Activated CD4-positive, alpha-beta T cell treated with anti-CD3 and anti-CD28 coated beads, Interleukin-2, Interleukin-4, amounts not matched to agents 100 ng/mL and 50 ng/mL, durations not matched to agents 16 hours and 8 hours (primary cell): ENCODE measurements at places on chromosomes 2 and 18.

- DNase-seq = no peak
Measured at GRCh38 chr2:39094717-39095363, 26.0 kb downstream of the SOS1 start.

GRCh38 chr2:28000287-28000686 lies 109.8 kb downstream of the BABAM2 start:
- peak; percentile 27 for DNase-seq

- DNase-seq = no peak
Measured at GRCh38 chr2:102140377-102140776, 2.2 kb upstream of the IL1R1 start.

GRCh38 chr2:70964596-70965386 lies 13.6 kb upstream of the ANKRD53 start:
- peak; percentile 76 for DNase-seq

- peak; percentile 6 for DNase-seq
Measured at GRCh38 chr2:210072922-210073509, 70.6 kb downstream of the RPE start.

GRCh38 chr18:58541789-58542425 lies 87.0 kb downstream of the ALPK2 start:
- DNase-seq = peak; percentile 93

GRCh38 chr18:70457223-70457622 lies 168.4 kb downstream of the SOCS6 start:
- no peak for DNase-seq

DNA sequence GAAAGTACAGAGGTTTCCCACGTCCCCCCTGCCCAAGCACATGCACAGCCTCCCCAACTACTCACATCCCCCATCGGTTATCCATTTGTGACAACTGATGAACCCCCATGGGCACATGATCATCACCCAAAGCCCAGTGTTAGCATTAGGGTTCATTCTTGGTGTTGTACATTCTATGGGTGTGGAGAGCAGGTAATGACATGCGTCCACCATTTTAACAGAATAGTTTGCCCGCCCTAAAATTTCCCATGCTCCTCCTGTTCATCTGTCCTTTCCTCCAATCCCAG lies 74.3 kb downstream of the LONRF2 start:
- DNase-seq = no peak

DNA sequence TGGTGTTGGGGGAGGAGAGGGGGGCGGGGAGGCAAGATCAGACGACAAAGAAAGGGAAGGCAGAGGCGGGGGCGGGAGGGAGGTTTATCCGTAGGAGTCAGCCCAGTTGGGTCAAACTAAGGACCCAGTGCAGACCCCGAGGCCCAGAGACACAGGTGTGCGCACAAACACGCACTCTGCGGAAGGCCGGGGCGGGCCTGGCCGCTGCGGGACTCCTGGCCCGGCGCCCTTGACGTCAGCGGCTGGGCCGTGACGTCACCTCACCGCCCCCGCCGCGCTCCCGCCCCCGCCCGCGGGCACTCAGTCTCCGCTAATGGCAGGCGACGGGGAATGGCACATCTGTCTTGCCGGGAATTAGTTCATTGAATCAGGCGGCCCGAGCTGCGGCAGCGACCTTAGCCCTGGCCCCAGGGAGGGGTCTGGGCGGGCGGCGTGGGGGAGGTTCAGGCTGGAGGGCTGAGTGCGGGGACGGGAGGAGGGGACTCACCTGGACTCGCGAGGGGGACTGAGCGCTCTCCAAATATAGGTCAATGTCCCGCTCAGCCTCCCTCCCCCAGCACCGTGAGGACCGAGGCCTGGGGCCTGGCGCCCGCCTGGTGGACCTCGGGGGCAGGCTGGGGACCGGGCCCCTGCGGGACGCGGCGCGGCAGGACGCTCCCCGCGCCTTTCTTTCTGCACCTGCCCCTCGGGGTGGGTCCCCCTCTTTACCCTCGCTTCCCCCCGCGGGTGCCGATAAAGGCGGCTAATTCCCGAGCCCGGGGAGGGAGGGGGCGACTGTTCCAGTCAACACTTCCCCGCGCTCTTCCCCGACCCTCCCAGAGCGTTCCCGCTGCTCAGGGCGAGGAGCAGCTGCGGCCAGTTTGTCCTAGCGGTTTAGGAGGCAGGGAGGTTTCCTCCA lies 15.5 kb upstream of the ECEL1 start:
- DNase-seq = no peak

GRCh38 chr2:173941567-173941966 lies 23.6 kb downstream of the SP3 start:
- no peak for DNase-seq

GRCh38 chr2:75506101-75506697 lies 54.5 kb downstream of the EVA1A start:
- DNase-seq = no peak

- DNase-seq = no peak
Measured at GRCh38 chr18:73007915-73008308, 140.1 kb upstream of the NETO1 start.

- DNase-seq = peak; percentile 87
Measured at GRCh38 chr2:168194784-168195522, 52.4 kb downstream of the STK39 start.

- peak; percentile 96 for DNase-seq
Measured at GRCh38 chr2:238060542-238061314, at the start of gene SCLY. TSS of gene SCLY (plus strand) at chr2:238061001. CDS start at chr2:238061055, 54 bp downstream.

GRCh38 chr18:8974696-8975095 lies 127.8 kb upstream of the NDUFV2 start:
- DNase-seq = no peak

- no peak for DNase-seq
Measured at GRCh38 chr2:228522276-228522675, 340.8 kb upstream of the SPHKAP start.

GRCh38 chr2:148670773-148671172 lies 26.2 kb downstream of the EPC2 start:
- DNase-seq = no peak

DNA sequence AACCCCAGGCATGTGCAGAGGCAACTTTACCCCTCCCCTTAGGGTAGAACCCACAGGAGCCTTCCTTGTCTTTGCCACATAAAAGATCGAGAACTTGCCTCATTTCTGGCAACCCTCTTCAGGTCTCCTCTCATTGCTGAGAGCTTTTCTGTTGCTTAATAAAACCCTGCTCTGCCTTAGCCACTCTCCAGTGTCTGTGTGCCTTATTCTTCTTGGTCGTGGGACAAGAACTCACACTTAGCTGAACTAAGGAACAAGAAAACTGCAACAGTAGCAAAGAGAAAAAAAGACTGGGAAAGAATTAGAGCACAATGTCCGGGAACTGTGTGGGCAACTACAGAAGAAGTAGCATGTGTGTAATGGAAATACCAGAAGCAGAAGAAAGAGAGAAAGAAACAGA lies 56.2 kb upstream of the SMIM21 start:
- no peak for DNase-seq

DNA sequence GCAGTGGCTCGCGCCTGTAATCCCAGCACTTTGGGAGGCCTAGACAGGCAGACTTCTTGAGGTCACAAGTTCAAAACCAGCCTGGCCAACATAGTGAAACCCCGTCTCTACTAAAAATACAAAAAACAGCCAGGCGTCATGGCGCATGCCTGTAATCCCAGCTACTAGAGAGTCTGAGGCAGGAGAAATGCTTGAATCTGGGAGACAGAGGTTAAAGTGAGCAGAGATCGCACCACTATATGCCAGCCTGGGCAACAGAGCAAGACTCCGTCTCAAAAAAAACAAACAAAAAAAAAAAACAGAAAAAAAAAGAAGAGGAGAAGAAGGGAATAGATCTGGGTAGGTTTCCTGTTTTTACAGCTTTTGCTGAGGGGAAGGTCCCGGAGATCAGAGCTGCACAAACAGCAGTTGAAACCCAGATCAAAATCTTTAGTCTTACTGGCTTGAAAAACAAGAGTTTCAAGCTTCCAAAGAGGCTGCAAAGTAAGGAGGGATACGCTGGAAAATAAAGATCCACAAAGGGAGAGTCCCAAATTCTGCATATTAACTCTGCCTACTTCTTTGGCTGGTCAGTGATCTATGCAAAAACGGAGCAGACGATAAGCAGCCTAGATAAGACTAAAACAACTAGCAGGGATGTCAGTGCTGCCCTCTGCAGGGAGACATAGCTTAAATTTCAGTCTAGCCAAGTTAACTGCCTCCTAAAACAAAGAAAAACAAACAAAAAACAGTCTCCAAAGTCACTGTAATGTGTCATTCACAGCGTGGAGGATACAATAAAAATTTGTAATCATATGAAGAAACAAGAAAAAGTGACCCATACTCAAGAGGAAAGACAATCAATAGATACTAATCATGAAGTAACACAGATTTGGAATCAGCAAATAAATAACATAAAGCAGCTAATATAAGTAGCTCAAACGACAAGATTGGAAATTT lies 74.1 kb downstream of the TLK1 start:
- peak; percentile 63 for DNase-seq

GRCh38 chr2:16726577-16726976 lies 60.9 kb upstream of the CYRIA start:
- no peak for DNase-seq

DNA sequence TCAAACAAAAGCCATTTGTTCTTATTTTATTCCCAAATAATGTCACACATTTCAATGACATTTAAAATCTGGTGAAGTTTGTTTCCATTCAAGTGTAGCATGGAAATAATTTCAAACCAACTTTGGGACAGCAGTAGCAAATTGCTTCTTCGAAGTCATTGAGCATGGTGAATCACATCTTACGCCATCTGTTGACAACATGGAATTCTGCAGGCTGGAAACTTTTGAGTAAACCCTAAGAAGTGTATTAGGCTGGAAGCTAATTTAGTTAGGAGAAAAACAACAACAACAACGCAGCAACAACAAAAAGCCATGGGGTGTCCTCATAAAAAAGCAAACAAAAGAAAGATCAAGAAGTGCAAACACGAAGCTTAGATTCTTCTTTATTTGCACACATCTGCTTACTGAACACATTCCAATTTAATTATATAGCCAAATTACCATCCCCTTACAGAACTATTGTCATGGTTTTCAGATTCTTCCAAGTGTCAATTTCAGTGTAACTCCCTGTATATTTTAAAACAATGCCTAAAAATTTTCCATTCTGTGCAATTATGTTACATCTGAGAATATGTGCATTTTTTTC lies 659.0 kb upstream of the CDH7 start:
- DNase-seq = no peak

- no peak for DNase-seq
Measured at GRCh38 chr18:1222880-1223279, 318.2 kb downstream of the ADCYAP1 start.

GRCh38 chr2:21267232-21267835 lies 143.6 kb downstream of the TDRD15 start:
- no peak for DNase-seq

DNA sequence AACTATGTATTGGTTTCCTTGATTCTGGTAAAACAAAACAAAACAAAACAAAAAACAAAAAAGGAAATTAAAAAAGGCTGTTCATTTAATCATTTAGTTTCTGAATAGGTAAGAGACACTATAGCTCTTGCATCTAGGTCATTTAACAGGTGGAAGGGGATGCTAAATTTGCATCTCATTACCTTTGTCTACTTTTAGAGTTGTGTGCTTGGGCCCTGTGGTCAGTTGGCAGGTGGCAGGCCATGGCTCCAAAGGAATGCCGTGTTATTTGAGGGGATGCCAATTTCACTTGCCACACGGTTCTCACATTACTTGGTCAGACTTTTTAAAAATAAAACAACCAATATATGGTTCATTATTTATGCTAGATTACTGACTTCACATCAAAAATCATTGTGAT lies 9.2 kb downstream of the GALNT13 start:
- no peak for DNase-seq

GRCh38 chr2:8882094-8882493 lies 44.7 kb upstream of the KIDINS220 start:
- DNase-seq = no peak

- no peak for DNase-seq
Measured at GRCh38 chr2:138084206-138084605, 119.9 kb downstream of the HNMT start.
